DMS53 (cell line): ENCODE measurements at places on chromosomes 2 and 18.
A peak's percentile ranks its signal among the peaks of the same experiment; 100 is the strongest.

DNA sequence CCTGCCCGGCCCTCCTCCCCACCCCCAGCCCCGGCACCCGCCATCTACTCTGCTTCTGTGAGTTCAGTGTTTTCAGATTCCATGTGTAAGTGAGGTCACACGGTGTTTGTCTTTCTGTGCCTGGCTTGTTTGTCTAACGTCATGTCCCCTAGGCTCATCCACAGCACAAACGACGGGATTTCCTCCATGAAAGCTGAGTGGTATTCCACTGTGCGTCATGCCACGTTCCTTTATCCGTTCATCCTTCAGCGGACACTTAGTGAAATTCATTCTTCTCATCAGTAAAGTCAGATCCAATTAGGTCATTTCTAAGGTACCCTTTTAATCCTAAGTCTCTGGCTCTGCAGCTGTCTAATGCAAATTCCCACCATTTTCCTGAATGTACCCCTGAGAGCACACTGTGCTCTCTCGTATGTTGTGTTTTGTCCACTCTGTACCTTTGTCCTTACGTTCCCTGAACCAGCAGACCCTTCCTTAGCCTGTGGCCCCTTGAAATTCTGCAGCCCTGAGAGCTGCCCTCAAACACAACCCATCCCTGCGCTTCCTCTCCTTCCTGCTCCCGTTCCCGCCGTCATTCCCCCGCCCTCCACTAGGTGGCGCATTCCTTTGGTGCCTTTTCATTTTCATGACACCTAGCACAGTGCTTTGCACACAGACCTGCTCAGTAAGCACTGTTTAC is 44.1 kb downstream of the TRAPPC12 start:
- peak; percentile 86 for DNase-seq

DNA sequence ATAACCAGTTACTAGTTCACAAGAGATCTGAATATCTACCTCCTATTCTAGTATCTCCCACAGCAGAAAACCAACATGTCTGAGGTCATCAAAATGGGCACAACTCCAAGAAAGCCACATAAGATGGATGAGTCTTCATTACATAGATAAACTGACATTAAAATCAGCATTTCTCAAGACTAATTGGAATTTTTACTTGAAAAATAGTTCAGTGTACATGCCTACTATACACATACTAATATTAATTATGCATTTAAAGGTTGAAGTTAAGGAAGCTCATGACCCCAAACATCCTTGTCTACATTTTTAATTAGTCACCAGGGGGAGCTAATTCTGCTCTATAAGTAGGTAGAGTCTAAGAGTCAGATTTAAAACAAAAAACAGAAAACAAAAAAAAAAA is 41.9 kb downstream of the ZNF521 start:
- DNase-seq, result peak; percentile 57

DNA sequence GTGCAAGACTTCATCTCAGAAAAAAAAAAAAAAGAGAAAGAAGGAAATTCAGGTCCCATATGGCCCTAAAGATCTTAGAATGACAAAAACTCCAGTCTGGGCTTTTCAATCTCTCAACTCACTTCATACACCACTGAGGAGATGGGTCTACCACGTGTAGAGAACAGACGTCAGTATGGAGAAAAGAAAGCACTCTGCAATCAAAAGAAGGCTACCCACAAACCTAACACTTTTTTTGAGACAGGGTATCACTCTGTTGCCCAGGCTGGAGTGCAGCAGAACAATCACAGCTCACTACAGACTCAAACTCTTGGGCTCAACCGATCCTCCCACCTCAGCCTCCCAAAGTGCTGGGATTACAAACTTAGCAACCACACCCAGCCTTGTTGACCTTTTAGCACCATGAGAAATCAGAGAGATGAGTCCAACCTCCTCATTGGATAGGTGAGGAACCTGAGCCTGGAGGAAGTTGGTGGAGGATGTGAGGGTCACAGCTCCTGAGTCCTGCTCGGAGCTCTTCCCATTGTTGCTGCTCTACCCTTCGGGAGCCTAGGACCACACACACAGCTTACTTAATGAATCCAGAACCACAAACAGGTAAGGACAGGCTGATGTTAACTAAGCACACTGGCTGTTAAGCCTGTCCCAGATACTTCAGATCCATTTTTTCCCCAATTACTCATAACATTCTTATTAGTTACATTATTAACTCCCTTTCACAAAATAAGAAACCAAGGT is 23.7 kb downstream of the TBC1D8 start:
- peak; percentile 77 for DNase-seq

- no peak for DNase-seq
These were observed 46.0 kb upstream of the SP3 start for GRCh38 chr2:174011173-174011572.

GRCh38 chr2:23533338-23533695 is 148.3 kb downstream of the KLHL29 start:
- DNase-seq, result no peak

- DNase-seq, result no peak
These were observed 18.2 kb upstream of the MGAT5 start for GRCh38 chr2:134235510-134236144.

DNA sequence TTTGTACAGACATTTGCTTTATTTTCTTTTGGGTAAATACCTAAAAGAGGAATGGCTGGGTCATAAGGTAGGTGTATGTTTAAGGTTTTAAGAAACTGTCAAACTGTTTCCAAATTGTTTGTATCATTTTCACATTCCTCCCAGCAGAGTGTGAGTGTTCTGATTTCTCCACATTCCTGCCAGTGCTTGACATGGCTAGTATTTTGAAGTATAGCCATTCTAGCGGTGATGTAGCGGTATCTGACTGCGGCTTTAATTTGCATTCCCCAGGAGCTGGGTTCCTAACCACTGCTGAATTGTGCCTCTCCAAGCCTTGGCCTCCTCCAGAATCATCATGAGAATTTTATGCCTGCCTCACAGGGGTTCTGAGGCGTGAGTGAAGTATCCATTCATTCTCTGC is 61.8 kb upstream of the ARL4C start:
- DNase-seq, result no peak

DNA sequence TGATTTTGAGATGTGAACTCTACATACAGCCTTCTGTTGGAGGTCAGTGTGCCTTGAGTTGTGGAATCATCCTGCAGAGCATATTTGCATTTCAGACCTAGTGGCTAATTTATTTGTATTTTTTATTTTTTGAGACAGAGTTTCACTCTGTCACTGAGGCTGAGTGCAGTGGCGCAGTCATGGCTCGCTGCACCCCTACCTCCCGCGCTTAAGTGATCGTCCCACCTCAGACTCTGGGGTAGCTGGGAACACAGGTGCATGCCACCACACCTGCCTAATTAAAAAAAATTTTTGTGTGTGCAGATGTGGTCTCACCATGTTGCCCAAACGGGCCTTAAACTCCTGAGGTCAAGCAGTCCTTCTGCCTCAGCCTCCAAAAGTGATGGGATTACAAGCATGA is 104.4 kb downstream of the ASXL3 start:
- no peak for DNase-seq

DNA sequence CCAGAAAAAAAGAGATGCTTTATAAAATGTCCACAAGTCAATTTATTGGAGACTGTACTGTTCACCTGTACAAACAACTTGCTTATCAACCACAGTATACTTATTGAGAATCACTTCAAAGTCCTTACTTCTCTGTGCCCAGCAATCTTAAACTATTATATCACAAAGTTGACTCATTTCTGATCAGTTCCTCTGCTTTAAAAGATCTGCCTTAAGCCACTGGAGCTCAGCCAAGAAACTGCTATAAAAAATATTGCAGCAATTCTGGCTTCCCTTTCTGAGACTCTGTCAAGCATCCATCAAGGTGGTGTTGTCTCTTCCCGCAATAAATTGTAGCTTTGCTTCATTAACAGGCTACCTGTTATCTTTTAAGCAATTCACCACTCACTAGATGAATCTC is 375.2 kb upstream of the SPHKAP start:
- no peak for DNase-seq

DNA sequence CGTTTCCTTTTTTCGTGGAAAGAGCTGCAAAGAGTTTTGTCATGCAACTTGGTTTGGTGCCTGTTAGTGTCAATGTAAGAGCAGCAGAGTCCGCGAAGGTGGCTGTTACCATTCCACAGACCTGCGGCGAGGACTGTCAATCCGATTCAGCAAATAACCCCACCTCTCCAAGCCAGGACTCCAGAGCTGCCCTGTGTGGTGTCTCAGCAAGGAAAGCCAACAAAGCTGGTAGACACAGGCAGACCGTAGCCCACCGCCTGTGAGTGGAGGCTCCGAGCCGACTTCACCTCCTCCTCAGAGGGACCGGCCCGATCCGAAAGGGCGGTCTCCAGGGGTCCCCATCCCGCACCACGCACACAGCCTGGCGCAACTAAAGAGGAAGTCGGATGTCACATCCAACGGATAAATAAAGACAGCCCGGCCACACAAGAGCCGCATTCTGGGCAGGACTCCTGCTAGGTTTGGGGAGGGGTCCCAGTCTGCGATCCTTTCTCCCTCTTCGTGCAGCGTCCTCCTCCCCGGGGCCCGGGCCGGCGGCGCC is 819 bp downstream of the ANKRD44 start:
- DNase-seq, result peak; percentile 61

GRCh38 chr2:64482765-64483504 is 29.0 kb downstream of the LGALSL start:
- DNase-seq, result peak; percentile 31

GRCh38 chr2:10842506-10842905 is 29.9 kb upstream of the PDIA6 start:
- no peak for DNase-seq

DNA sequence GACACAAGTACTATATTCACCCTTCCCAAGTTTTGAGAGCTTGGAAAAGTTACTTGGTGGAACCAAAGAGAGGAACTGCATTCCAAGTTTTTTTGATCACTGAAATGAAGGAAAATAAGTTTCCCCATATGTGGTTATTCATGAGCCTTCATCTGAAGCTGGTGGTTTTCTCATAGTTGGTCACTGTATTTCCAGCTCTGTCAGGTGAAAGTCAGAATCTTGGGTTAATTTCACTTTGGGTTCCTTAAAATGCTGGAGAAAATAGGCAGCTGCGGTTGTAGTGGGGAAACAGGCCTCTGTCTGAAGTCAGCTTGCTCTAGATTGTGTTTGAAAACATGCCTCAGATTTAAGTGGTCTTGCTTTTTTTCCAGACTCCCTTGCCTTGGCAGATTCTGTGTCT is 200.5 kb downstream of the HRH4 start:
- no peak for DNase-seq

GRCh38 chr2:65930259-65930658 is 497.9 kb upstream of the SPRED2 start:
- no peak for DNase-seq
